ENCODE measurements at places on chromosomes 1 and 21. TPM values are rescaled to one million over a fixed set of nuclear protein-coding genes. Genes with fewer than 3 reads are reported as not detected.

DNA sequence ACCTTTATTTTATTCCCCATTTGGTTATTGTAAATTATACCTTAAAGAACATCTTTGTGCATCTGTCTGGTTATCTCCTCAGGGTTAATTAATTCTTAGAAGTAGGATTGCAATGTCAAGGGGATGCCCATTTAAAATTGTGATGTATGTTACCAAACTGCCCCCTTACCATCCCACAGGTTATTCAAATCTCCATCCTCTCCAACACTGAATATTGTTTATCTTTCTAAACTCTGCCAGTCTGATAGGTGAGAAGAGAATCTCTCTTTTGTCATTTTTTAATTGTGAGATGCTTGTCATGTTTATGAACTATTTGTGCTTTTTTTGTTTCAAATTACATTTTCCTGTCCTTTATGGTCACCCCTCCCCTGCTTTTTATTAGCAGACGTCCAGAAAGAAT is 55.8 kb downstream of the VWA5B1 start:
- no peaks in the 10 kb centered on the region for H3K36me3 ChIP-seq
- H3K4me3 ChIP-seq, result no peak overlapping the region
- H3K27me3 ChIP-seq, result peaks cover 32% of the 10 kb centered on the region
- H3K27ac ChIP-seq, result no peak overlapping the region
- no peak for DNase-seq

DNA sequence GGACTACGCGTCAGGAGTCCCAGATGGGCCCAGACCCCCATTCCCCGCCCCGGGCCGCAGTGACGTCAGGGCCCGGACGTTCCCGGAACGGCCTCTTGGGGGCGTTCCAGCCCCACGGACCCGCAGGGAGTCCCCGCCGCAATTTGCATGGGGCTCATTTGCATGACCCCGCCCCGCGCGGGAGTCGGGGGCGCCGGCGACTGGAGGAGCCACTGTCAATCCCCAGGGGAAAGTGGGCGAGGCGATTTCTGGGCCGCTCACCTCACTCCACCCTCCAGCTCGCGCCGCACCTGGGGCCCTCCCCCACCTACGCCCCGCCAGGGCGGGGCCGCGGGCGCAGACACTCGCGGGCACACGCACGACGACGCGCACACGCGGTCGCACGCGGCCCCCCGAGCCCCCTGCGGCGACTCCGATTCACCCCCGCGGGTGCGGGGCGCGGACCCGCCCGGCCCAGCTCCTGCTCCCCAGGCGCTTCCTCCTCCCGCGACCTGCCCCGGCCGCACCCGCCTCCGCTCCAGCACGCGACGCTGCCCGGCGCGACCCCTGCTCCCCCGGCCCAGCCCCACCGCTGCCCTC is 13.2 kb downstream of the AGRN start:
- H3K4me3 ChIP-seq, result peak overlapping the region; percentile 48
- peaks cover 39% of the 10 kb centered on the region for H3K4me1 ChIP-seq
- no peak overlapping the region for H3K27ac ChIP-seq
- H3K27me3 ChIP-seq, result peaks cover 46% of the 10 kb centered on the region
- DNase-seq, result no peak
- H3K36me3 ChIP-seq, result no peaks in the 10 kb centered on the region

GRCh38 chr1:203572134-203572625 is 54.5 kb upstream of the ATP2B4 start:
- no peaks in the 10 kb centered on the region for H3K36me3 ChIP-seq
- DNase-seq, result no peak
- H3K4me3 ChIP-seq, result no peak overlapping the region
- H3K4me1 ChIP-seq, result no peaks in the 10 kb centered on the region
- no peaks in the 10 kb centered on the region for H3K27me3 ChIP-seq

DNA sequence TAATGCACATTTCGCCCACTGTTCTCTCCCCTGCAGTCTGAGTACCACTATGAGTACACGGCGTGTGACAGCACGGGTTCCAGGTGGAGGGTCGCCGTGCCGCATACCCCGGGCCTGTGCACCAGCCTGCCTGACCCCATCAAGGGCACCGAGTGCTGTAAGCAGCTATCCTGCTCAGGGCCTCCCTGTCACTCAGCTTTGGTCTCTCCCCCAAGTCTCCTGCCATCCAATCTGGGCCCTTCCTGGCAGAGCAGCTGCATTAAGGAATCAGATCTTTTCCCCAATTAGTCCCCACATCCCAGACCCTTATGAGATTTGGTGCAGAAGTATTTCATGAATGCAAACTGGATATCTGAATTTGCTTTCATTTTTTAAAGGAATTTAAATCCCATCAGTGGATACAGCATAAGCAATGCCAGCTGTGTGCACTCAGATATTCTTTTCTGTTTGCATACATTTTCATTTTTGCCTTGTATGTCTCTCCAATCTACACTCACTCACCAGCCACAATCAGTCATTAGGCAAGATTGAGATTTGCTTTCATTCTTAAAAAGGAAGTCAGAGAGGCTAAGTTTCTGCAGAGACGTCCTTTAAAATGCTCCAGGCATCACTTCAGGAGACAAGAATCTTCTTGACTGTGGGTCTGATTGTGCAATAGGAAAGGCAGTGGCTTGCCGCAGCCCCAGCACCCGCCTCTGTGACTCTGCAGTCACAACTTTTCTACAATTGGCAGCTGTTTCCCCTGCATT is 48.1 kb downstream of the ELAPOR1 start:
- no peaks in the 10 kb centered on the region for H3K27me3 ChIP-seq
- no peak overlapping the region for H3K4me3 ChIP-seq
- H3K27ac ChIP-seq, result peak overlapping the region; percentile 51
- peaks cover 20% of the 10 kb centered on the region for H3K4me1 ChIP-seq
- no peak for DNase-seq

- no peak for DNase-seq
- H3K4me1 ChIP-seq, result no peaks in the 10 kb centered on the region
- H3K36me3 ChIP-seq, result no peaks in the 10 kb centered on the region
- peaks cover 44% of the 10 kb centered on the region for H3K27me3 ChIP-seq
- H3K4me3 ChIP-seq, result no peak overlapping the region
Observed at GRCh38 chr1:17880449-17880848, 125.3 kb downstream of the ACTL8 start.

DNA sequence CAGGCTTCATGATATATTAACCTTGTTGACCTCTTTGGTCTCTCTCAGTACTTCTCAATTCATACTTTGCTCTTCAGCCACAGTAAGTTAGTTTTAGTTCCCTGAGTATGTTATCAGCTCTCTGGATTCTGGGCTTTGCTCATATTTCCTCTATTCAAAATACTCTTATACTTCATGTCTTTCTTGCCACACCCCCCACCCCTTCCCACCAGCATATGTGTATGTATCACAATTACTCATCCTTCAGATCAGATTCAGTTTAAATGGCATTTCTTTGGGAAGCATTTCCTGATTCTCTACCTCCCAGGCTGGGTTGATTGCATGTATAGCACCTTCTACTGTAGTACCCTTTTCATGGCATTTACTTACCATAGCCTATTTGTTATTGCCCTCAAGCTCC is 28.3 kb downstream of the SLC30A7 start:
- peaks cover 7% of the 10 kb centered on the region for H3K4me1 ChIP-seq
- no peak for DNase-seq
- no peaks in the 10 kb centered on the region for H3K27me3 ChIP-seq
- H3K4me3 ChIP-seq, result no peak overlapping the region
- H3K36me3 ChIP-seq, result peaks cover 19% of the 10 kb centered on the region

- H3K4me3 ChIP-seq, result no peak overlapping the region
- no peak overlapping the region for H3K27ac ChIP-seq
- no peak for DNase-seq
- H3K4me1 ChIP-seq, result peaks cover 8% of the 10 kb centered on the region
Observed at GRCh38 chr1:30764939-30765555, 7.5 kb upstream of the LAPTM5 start.

DNA sequence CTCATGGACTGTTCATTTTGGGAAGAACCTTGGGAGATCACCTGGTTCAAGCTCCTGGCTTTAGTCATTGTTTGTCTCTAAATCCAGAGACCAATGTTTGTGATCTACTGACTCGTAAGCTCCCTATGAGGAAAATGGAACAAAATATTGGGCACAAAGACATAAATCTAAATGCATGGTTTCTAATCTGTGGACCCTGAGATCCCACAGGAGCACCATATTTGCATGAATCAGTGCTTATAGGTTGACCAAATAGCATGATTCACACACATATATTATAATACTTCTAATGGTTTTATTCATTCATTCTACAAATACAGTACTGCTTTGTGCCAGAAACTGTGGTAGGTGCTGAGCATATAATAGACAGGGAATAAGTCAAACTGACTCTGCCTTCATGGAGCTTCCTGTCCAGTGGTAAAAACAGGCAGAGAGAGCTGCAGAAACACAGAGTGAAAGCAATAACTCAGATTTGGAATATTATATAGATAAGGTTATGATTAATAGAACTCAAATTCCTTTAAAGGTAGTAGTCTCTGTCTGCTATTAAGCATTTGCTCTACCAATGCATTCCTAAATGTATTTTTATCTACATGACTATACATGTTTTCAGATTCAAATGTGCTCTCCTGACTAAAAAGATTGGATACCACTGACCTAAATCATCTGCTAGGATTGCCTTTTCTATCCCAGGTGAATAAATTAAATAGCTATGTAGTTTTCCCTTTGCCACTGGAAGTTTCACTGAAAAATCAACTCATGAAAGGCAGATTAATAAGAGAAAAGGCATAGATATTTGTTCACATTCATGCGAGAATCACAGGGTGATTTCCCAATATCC is 198.6 kb upstream of the CAMK1G start:
- no peak for DNase-seq
- H3K27me3 ChIP-seq, result no peaks in the 10 kb centered on the region
- peak overlapping the region; percentile 36 for H3K27ac ChIP-seq
- H3K4me1 ChIP-seq, result peaks cover 76% of the 10 kb centered on the region

- no peak for DNase-seq
- H3K4me3 ChIP-seq, result peak overlapping the region; percentile 30
- no peaks in the 10 kb centered on the region for H3K27me3 ChIP-seq
- no peaks in the 10 kb centered on the region for H3K36me3 ChIP-seq
- H3K27ac ChIP-seq, result peak overlapping the region; percentile 20
Observed at GRCh38 chr1:198929961-198930599, 291.2 kb downstream of the PTPRC start.

GRCh38 chr1:102181341-102181740 is 184.6 kb upstream of the OLFM3 start:
- H3K4me3 ChIP-seq, result no peak overlapping the region
- no peaks in the 10 kb centered on the region for H3K36me3 ChIP-seq
- DNase-seq, result no peak
- no peak overlapping the region for H3K27ac ChIP-seq

APP gene
- 234 TPM for total RNA-seq

LORICRIN gene
- 247 TPM for total RNA-seq

S100A9 gene
- total RNA-seq, result 76.1 TPM

IFI44L gene
- total RNA-seq, result 2.9 TPM

SV2A gene
- 0.48 TPM for total RNA-seq

All from suprapubic skin (tissue), 4 donors.